Skeletal muscle cell (primary cell): ENCODE measurements at places on chromosomes 11 and 22.

- DNase-seq, result no peak
Measured at GRCh38 chr11:80519596-80520506, 1079.0 kb upstream of the TENM4 start.

DNA sequence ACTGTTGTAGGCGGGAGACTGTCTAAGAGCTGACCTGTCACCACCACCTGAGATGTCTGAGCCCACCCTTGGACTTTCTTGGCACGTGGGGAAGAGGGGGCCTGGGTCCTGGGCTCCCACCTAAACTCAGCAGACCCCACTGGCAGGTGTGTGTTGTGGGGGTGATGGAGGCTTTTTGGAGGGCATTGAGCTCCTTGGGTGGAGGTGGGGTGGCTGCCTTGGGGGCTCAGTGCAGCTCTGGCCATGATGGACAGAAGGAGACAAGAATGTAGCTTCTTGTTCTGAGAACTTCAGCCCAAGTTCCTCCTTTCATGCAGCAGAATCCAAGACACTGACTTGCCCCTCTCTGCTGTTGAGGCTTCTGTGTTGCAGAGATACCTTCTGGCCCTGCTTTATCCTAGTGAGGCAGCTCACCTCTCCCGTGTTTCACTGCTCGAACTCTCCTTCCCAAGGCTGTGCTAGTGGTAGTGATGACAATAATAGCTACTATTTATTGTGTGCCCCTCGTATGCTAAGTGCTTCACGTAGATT lies 116.6 kb upstream of the OR4B1 start:
- DNase-seq, result no peak

- no peak for DNase-seq
Measured at GRCh38 chr11:21634491-21634890, 558.4 kb upstream of the ANO5 start.

- no peak for DNase-seq
Measured at GRCh38 chr11:113389272-113389671, 1.7 kb downstream of the ANKK1 start.

DNA sequence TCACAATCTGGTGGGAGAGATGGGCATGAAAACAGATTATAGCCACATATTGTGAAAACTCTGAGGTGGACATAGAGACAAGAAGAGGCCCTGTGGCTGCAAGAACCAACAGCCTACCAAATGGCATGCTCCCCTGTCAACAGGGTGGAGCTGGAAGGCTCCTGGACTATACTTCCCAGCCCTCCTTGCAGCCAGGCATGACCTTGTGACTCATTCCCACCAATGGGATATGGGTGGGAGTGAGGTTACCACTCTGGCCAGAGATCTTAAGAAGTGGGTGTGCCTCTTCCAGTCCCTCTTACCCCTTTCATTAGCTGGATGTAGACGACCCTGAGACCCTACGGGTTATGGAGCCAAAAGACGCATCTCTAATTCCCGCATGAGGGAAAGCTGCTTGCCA lies 126.4 kb upstream of the ZBED5 start:
- DNase-seq, result no peak

- peak; percentile 98 for DNase-seq
Measured at GRCh38 chr11:13668102-13668956, at the start of gene FAR1. Gene FAR1, plus strand, starts transcription at chr11:13668668. Its CDS starts 26,098 bp downstream, at chr11:13694766.

GRCh38 chr11:78535920-78536319 lies 38.7 kb downstream of the NARS2 start:
- no peak for DNase-seq

GRCh38 chr11:131823772-131824171 lies 453.4 kb downstream of the NTM start:
- DNase-seq, result peak; percentile 4

- no peak for DNase-seq
Measured at GRCh38 chr11:65858681-65859087, 704 bp upstream of the CFL1 start.
